MV-4-11 (cell line): ENCODE measurements at places on chromosomes 1 and 21.

GRCh38 chr1:232457595-232457994, 172.3 kb downstream of the SIPA1L2 start:
- DNase-seq, result peak; percentile 81

DNA sequence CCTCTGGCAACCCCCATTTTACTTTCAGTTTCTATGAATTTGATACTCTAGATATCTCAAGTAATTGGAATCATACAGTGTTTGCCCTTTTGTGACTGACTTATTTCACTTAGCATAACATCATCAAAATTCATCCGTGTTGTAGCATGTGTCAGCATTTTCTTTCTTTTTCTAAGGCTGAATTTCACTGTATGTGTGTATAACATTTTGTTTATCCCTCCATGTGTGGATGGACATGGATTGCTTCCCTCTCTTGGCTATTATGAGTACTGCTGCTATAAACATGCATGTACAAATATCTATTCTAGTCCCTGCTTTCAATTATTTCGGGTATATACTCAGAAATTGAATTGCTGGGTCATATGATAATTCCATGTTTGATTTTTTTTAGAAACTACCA, 97.3 kb downstream of the MAP3K21 start:
- DNase-seq, result no peak

DNA sequence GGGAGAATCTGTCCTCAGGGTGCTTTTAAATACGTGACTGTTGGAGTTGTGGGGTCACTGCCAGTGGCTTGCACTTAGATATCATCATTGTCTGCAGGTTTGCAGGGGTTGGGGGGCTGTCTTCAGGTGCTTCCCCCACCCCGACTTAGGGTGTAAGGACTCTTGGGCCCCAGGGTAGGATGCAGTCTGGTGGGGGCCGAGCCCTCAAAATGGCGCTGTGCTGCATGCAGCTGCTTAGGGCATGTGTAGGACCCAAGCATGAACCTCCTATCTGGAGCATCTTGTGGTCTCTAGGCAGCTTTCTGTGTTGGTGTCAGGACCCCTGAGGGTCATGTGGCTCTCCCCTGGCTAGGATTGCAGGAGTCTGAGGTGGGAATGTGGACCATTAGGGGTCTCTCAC, 55.6 kb upstream of the B3GALT2 start:
- DNase-seq, result no peak

DNA sequence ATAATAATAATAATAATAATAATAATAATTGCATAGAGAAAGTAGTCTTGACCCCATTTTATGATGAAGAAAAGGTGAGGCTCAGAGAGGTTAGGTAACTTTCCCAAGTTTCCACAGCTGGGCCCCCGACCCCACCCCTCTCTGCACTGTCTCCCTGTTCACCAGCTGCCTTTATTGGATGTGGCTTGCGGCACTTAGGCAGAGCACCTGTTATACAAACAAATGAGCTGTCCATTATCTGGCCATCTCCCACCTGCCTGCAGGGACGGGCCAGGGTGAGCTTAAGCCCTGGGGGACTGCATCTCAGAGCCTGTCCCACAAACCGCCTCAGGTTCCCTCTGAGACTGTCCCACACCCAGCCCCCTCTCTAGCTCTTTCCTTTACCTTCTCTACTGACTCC, 10.1 kb upstream of the EFNA1 start:
- no peak for DNase-seq

DNA sequence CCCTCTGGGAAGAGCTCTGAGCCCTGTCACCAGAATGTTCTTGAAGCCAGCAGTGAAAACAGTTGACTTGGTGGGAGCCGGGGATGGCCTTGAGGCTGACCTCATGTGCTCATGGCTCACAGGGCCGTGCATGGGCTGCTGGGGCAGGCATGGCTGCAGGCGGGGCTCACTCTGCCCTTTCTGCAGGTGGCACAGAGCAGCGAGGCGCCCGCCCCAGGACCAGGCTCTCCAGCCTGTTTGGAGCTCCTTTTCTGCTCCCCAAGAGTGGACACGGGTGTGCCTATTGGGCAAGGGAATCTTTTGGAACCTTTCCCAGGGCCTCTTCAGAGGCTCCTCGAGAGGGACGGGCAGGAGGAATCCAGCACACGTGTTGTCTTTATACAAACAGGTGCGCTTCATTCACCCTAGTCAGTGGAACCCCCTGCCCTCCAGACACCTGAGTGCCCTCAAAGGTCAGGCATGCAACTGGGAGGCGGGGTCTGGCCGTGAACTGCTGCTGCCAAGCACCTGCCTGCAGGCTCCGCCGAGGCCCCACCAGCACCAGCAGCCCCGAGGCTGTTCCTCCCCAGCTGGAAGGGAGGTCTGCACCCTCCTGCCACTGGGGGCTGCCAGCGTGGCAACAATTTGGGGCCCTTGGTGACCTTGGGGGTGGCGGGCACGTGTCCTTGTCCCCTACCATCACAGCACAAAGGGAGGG, 2.6 kb upstream of the TTC34 start:
- DNase-seq, result no peak

DNA sequence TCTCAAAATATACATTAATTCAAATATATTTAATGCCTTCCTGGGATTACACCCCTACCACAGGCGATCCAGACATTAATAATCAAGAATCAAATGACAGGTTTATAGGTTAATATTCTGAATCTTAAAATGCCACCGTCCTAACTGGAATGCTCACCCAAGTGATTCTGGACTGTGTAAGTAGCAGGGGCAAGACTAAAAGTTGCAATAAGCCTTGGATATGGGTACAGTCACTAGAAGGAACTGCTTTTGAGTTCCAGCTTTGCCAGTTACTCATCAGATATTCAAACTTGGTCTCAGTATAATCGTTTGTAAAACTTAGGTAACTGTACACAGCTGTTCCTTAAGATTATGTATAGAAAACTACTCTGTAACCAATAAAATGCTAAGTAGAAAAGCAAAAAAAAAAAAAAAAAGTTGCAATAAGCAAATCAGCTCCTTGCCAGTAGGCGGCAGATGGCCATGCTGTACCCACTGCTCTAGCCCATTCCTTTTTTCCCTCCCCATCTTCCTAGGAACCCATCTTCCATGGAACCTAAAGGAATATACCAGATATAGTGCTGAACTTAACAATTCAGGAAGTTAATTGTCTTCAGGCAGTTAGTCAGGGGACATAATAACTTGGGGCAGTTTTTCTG, 10.5 kb downstream of the RO60 start:
- DNase-seq, result peak; percentile 61

- DNase-seq, result no peak
Measured at GRCh38 chr1:165958306-165958705, 130.9 kb downstream of the UCK2 start.
